ENCODE measurements at places on chromosomes 4 and X.
A peak's percentile ranks its signal among the peaks of the same experiment; 100 is the strongest.

DNA sequence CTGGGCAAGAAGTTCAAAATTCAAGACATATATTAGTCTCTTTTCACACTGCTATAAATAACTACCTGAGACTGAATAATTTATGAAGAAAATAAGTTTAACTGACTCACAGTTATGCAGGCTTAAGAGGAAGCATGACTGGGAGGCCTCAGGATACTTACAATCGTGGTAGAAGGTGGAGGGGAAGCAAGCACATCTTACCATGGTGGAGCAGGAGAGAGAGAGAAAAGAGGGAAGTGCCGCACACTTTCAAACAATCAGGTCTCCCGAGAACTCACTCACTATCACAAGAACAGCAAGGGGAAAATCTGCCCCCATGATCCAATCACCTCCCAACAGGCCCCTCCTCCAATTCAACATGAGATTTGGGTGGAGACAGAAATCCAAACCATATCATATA, 273.3 kb upstream of the RASGEF1B start:
- DNase-seq: no peak

GRCh38 chr4:8129785-8130184, 28.8 kb downstream of the ABLIM2 start:
- no peak for DNase-seq

- DNase-seq: no peak
Measured at GRCh38 chr4:153555730-153556434, 89.7 kb downstream of the TMEM131L start.

- DNase-seq: no peak
Measured at GRCh38 chrX:40729598-40730584, 5.5 kb downstream of the MED14 start.

GRCh38 chrX:44675362-44676024, 132.8 kb upstream of the FUNDC1 start:
- DNase-seq: no peak

GRCh38 chr4:167274351-167274750, 40.1 kb upstream of the SPOCK3 start:
- no peak for DNase-seq

- no peak for DNase-seq
Measured at GRCh38 chr4:8830611-8831200, 40.9 kb downstream of the HMX1 start.

- no peak for DNase-seq
Measured at GRCh38 chr4:152114562-152114961, 353.8 kb upstream of the GATB start.

DNA sequence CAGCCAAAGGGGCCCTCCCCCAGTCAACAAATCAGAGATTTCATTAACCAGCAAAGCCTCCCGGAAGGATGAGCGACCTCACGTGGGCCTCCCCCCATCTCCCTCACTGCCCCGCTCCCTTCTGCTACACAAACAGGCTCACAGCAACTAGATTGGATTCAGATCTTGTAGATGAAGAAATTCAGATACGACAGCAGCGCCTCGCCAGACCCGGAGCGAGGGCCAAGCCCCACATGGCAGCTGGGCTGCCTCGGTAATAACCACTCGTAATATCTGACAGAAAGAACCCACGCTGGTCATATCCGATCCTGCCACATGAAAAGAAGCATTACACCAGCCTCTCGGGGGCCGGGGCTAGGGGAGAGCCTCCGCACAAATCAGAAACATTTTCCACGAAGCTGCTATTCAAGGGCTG, 581.3 kb downstream of the BCOR start:
- DNase-seq: no peak

- DNase-seq: no peak
Measured at GRCh38 chrX:19190902-19191301, 68.6 kb upstream of the ADGRG2 start.

DNA sequence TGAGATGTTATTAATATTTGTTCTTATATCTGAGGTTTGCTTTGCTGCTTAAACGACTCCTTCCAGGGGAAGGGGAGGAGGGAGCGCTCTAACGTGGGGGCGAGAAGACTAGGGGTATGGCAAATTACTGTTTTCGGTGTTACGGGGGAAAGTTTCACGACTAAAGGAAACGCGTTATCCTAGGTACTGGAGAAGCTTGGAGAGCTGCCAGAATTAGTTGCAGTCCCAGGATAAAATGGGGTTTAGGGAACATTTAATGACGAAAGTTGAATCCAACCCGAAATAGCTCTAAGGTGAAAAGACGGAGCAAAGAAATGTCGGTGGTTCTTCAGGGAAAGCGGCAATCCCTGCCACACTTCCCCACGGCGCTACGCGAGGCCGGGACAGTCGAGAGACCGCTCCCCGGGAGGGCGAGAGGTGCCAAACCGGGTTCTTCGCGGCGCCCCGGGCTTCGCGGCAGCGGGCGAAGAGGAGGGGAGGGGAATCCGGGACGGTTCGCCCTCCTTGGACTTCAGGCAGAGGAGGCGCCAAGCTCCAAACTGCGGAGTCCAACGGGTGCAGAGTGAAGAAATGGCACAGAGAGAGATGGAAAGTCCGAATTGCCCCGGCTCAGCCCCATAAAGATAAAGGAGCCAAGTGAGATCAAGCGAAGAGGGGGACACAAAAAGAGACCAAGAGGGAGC, 724 bp downstream of the THOC2 start:
- DNase-seq: no peak

- DNase-seq: no peak
Measured at GRCh38 chr4:100590325-100590724, 72.5 kb upstream of the EMCN start.

DNA sequence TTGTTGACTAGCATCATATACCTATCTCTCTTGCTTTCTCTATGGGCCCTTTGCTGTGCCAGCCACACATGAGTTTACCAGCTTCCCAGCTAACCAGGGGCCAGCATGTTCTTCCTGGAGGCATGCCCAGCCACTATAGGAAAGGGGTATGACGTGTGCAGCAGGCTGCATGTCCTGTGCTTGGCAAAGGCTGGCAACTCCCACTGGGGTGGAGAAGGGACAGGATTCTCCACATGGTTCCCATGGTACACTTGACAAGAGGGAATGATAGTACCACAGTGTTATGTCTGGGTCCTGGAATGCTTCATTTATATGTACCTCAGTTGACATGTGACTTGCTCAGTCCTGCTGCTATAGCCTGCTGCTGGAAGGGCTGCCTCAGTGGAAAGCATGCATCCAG, 78.8 kb downstream of the TMEM164 start:
- no peak for DNase-seq

DNA sequence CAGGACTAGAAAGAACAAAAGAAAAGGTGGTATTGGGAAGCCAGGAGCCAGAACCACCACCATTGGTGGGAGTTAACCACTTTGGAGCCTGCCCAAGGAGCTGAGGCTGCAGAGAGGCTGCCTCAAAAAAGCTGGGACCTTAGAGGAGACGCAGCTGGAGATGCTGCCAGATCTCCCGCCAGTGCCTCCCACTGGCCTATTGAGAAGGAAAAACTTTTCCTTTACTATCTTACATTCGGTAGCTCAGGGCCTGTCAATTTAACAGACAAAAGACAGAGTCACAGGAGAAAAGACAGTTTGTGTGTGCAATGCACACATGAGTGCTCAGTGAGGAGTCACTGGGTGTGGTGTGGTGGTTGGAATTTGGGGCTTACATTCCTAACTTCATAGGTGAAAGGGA, 52.4 kb upstream of the HPSE start:
- DNase-seq: no peak

- no peak for DNase-seq
Measured at GRCh38 chr4:8085491-8086117, 73.0 kb downstream of the ABLIM2 start.

- no peak for DNase-seq
Measured at GRCh38 chrX:105635794-105636193, 186.5 kb upstream of the NRK start.

DNA sequence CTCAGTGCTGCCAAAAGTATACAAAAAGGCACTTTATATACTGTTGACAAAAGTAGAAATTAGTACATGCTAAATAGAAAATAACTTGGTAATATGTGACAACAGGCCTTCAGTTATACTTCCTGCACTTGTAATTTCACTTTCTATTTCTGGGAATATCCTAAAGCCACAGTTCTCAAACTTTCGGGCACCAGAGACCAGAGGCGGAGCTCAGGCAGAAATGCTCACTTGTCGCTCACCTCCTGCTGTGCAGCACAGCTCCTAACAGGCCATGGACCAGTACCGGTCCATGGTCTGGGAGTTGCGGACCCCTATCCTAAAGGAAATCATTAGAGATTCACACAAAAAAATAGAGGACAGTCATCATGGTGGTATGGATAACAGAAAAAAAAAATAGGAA, 25.7 kb downstream of the ACSL4 start:
- peak; percentile 37 for DNase-seq

DNA sequence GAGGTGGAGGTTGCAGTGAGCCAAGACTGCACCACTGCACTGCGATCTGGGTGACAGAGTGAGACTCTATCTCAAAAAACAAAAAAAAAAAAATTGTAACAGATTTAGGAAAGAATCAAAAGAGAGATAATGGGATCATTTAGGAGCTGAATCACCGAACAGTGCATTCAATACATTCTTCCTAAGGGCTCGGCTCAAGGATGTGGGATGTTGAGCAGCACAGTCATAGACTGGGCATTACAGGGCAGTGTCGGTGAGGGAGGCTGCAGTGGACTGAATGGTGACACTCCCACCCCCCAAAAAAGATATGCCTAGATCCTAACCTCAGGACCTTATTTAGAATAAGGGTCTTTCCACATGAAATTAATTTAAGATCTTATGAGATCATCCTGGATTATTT, 70.0 kb downstream of the EVC2 start:
- no peak for DNase-seq

GRCh38 chr4:167616476-167616875, 382.2 kb upstream of the SPOCK3 start:
- DNase-seq: no peak

DNA sequence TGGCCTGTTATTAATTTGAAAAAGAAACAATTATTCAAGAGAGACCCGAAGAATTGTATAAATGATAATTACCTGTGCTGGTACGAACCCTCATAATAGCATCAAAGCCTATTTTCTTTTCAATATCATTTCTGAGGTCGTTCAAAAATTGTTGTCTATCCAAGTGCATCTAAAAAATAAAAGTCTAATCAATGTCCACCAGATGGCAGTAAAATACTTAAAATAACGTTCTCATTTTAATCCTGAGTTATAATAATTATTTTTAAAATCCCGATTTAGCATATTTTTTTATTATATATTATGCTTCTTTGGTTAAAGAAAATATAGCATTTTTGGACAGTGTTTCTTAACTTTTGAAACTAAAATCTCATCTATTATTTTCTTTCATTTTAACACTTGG, 55.7 kb downstream of the METTL14 start:
- DNase-seq: no peak

GRCh38 chrX:102155806-102156179, at the start of gene BEX5:
BEX5 (minus strand) TSS chrX:102155977; CDS start chrX:102154265, 1,712 bp downstream.
- no peak for DNase-seq

GRCh38 chr4:166700592-166700991, 533.7 kb downstream of the SPOCK3 start:
- no peak for DNase-seq

DNA sequence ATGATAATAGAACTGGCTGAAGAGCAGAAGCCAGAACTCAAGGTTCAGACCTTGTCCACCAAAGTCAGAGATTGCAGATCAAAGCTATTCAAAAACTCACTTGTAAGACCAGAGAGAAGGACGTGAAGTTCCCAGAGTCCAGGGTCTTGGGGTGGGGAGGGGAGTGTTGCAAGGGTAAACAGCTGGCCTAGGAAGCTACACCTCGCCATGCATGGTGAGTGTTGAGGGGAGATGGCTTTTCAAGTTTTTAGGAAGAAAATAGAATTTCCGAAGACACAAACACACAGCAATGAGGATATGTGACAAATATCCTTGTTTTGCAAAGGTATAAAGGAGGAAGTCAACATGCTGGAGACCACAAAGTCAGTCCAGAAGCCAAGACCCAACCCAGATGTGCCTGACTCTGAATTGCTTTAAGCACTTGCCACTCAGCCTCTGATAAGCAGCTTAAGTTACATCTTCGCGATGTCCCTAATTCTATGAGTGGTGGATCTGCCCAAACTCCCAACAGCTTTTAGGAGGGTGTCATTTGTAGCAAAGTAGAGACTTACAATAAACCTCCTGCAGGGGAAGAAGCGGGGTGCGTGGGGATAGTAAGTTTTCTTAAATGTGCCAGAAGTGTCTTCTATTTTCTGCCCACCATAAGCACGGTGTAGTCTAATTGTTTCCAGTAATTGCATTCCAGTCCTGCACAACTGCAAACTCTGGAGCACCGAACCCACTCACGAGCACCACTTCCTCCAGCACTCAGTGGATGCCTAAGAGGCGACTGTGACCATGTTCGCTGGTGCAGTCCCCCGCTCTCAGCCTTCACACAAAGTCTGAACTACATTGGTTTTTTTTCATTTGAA, 26.5 kb downstream of the HAND2 start:
- peak; percentile 38 for DNase-seq

DNA sequence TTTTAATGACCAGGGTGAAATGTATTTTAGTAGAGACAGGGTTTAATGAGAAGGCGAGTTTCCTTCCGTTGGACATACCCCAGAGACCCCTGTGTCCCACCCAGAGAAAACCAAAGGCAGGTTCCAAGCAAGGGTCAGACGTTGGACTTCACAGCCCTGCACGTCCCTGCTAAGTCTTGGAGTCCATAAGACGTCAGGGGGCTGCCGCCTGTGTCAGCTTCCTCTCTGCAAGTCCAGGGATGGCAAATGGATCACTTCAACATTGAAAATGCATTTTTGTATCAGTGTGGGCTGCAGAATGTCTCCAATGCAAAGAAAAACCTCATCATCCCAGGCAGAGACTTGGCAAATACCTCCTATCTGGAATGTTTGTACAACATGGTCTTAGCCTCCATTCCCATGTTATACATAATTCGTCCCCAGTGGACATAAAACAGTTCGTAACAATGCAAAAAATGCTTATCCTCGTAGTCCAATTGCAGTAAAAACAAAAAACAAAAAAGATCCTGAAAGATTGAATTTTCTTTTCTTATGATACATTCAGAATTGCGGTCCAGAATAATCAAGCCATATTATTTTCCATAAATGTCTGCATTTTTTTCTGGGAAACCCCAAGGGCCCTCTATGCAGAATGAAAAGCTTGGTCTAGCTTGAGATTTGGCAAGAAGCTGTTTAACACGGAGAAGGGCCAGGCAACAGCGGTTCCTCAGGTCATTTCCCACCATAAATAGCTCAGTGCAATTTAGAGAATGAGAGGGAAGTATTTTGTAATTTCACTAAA, 190.9 kb downstream of the SHOX start:
- no peak for DNase-seq

- no peak for DNase-seq
Measured at GRCh38 chr4:109708990-109709389, 5.7 kb upstream of the CASP6 start.

GRCh38 chr4:6548201-6548881, 26.6 kb upstream of the MAN2B2 start:
- peak; percentile 24 for DNase-seq
